Stimulated activated naive CD4-positive, alpha-beta T cell (primary cell): ENCODE measurements at places on chromosomes 5 and 9.

- no peak for DNase-seq
These were observed 54.0 kb upstream of the OLFM1 start for GRCh38 chr9:135033487-135033886.

DNA sequence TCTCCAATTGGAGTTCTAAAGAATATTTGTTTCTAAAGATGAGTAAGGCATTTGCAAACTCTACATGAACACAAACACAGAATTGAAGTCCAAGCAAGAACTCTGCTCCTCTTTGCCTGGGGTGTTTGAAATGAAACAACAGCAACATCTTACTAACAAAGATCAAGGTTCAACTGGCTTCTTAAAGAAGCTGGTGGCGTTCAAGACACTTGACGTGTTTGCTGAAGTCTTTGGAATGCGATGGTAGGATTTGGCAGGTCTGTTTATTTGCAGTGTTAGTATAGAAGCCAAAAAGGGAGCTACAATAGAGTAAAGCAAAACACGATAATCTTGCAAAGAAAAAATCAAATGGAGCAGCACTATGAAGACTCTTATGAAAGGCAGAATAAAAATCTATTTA, 94.9 kb downstream of the BASP1 start:
- DNase-seq: no peak

- no peak for DNase-seq
These were observed 223.4 kb downstream of the ICE1 start for GRCh38 chr5:5645891-5646290.

DNA sequence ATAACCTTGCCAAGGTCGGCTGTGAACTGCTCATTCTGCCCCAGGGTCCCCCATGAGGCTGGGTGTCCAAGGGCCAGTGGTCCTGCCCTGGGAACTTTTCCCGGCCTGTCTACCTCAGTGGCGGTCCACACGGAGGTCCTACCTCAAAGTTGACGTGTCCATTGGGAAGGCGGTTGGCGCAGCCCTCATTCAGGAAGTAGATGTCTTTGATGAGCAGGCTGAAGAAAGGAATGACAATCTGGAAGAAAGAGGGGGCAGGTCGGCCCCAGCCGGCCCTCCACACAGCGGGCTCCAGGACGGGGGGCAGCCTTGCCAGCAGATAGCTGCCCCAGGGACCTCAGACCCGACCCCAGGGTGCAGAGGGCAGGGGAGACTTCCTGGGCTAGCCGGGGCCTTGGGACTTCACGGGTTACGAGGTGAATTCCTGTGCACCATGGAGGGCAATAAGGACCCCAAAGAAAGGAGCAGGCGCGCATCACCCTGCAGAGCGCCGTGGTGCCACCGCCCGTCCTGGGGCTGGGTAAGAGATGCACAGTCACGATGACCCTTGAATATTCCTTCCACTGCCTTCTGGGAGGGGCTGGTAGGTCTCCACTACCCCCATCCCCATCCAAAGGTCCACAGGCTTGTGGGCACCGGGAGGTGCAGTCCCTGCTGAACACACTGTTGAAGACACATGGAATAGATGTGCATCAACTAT, 42.9 kb upstream of the RNF130 start:
- no peak for DNase-seq

GRCh38 chr5:139638090-139638735, 9.9 kb upstream of the CXXC5 start:
- DNase-seq: no peak

DNA sequence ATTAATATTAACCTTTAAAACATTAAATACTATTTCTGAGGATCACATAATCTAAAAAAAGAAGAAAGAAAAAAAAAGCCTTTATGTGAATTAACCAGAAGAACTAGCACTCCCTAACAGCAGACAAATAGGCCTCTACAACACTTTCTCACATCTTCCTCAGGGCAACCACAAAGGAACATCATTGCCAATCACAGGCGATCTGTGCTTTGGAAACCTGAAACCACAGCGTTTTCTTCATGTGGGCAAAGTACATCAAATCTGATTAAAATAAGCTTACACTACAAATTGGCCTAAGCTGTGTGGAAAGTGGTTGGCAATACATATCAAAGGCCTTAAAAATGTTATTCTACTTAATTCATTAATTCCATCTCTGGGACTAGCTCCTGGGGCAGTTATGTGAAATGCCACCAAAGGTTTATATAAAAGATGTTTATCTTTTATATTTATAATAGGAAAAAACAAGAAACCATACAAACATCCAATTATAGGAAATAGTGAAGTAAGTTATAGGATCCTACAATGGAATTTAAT, 184.8 kb upstream of the TBCA start:
- peak; percentile 5 for DNase-seq

DNA sequence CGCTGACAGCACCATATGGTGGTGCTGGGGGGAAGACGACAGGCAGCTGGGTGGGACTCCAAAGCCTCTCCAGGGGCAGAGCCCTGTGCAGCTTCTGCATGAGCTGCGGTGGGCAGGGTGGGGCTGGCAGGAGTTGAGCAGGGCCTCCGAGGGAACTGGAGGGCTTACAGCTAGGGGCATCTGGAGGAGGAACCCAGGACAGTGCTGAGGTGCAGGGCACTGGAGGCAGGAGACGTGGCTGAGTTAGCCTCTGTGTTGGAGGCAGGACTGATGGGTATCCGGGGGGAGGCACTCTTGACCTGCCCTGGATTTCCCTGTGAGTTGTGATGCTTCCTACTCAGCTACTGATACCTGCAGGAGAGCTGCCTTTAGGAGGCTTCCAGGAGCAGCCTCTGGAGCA, 45.0 kb downstream of the TENT4A start:
- DNase-seq: no peak

- no peak for DNase-seq
These were observed 143.4 kb upstream of the CDH6 start for GRCh38 chr5:31049936-31050704.
